ENCODE measurements at places on chromosomes 11 and 22.

DNA sequence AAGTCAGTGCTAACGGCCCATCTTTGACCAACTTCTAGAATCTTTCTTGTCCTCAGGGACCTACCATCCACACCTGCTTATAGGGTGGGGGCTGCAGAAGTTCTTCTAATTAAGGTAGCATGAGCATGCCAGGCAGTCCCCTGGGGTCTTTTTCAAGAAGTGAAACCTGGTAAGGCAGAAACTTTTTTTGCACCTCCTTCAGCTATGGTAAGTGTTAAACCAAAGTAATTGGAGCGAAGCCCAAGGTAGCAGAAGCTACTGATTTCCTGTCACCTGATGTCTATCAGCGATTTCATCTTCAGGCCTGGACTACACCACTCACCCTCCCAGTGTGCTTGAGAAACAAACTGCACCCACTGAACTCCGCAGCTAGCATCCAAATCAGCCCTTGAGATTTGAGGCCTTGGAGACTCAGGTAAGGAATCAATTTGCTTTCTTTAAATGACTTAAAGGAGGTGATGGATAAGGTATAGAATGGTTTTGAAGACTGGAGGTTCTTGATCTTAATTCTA is at the start of gene MS4A1:
Gene MS4A1, plus strand, starts transcription at position 317 of the 512 bp plus-strand sequence. CDS start 6,528 bp downstream, outside the sequence.
- no peak for DNase-seq

DNA sequence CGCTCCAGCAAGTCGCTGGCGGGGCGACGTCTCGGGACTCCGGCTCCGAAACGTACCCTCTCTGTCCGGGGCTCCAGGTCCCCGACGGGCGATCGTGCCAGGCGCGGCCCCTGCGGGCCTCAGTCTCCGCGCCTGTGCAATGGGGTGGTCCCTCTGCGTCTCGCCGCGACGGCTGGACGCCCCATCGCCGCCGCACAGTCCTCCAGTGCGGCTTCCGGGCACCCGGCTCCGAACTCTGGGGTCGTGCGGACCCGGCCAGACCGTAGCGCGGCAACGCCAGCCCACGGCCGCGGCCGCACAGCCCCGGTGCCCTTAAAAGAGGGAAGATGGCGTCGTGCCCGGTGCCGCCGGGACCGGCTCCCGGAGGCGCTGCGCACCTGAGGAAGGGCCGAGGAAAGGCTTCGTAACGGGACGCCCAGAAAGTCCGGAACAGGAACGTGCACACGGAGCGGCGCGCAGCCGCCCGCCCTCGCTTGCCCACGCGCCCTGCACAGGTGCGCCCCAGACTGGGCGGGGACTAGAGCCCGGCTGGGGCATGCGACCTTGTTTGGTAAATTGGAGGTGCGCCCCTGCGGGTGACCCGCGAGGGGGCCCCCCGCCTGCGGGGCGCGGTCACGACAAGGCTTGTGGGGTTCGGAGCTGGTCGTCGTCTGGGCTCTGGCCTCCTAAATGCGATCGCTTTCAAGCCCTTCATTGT is 525 bp downstream of the BIK start:
- DNase-seq, result no peak

DNA sequence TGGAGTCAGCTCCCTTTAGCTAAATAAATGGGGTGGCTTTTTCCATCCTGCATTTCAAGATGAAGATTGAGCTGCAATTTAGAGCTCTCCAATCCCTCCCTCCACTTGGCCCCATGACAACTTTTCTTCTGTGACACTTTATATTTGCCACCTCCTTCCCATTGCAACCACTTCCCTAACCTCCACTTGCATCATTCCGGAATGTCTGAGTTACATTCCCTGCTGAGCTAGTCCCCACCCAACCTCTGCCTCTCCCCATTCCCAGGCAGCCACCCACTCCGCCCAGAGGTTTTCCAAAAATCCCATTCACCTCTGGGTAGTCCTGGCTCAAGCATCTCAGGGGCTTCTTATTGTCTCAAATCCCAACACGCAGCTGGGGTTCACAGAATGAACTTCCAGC is 24.7 kb downstream of the PC start:
- DNase-seq, result no peak

DNA sequence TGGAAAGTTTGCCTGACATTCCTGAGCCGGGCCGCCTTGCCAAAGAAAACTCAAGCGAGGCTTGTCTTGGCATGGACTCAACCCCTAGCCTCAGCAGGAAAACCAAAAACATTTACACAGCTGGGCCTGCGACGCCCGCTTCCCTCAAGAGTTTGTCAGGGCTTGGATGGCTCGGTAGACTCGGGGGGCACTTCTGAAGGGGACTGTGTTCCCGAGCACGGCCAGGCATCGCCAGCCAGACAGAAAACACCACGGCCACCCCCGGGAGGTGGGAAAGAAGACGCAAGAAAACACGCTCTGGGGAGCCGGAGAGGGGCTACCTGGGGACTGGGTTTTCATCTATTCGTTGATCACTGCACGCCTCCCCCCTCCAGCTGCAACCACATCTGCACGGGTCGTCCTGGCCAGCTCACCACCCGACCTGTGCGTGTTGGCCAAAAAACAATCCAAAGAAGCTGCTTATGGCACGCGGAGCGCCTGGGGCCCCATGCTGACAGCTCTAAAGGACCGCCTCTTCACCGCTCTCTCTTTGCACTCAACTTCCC is 380.7 kb downstream of the MN1 start:
- peak; percentile 99 for DNase-seq

- no peak for DNase-seq
These were observed 107.2 kb upstream of the ANO1 start for GRCh38 chr11:69970785-69971535.

- DNase-seq, result no peak
These were observed 30.0 kb upstream of the ME3 start for GRCh38 chr11:86702220-86702983.

- DNase-seq, result no peak
These were observed 445.2 kb downstream of the NTM start for GRCh38 chr11:131815590-131815989.

DNA sequence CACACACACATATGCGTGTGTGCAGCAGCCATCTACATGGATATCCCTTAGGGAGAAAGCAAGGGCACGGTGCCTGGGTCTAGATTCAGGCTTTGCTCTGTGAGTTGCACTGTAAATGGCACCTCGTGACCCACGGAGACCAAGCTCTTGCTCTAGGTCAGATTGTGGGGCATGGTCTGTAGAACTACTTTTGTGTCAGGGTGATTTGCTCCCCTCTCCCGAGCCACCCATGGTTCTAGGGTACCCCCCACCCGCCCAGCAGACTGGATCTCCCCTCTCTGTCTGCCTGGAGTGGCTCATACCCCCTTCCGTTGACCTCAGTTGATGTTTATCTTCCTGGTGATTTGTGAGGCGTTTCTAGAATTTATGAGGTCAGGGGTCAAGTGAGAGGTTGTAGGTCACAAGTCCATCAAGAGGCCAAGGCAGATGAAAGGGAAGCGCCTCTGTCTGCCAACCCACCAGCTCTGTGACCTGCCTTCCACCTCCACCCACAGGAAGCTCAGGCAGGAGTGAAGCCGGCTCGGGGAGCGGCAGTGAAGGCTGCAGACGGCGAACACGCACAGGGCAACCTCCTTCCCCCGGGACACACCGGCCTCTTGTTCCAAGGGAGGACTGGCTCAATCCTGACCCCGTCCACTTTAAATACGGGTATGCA is 76.2 kb upstream of the TTLL12 start:
- no peak for DNase-seq

- no peak for DNase-seq
These were observed 151.7 kb downstream of the CEP164 start for GRCh38 chr11:117479372-117479771.

DNA sequence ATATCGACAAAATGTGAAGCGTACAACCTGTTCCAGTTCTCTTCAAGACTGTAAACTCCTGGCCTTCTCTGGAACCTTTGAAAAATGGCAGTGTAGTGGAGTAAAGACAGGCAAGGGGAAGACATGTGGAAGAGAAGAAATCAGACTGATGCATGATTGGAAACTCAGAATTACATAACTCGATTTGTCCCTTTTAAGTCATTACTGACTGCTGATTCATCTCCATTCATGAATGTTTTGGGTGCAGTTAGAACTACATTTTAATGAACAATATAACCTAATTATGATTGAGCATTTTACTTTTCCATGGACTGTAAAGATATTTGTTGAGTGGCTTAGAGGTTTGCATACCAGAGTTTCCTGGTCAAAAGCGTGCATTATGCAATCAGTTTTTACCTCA is 32.9 kb downstream of the FAT3 start:
- DNase-seq, result no peak

GRCh38 chr11:43459246-43459645 is 100.5 kb downstream of the TTC17 start:
- no peak for DNase-seq

- DNase-seq, result no peak
These were observed 112.7 kb downstream of the MORC2 start for GRCh38 chr22:30855677-30856518.

- no peak for DNase-seq
These were observed 457.1 kb upstream of the TENM4 start for GRCh38 chr11:79897896-79898295.

GRCh38 chr11:114304065-114304464 is 7.9 kb downstream of the NNMT start:
- no peak for DNase-seq

GRCh38 chr22:43447380-43447779 is 35.6 kb downstream of the MPPED1 start:
- no peak for DNase-seq

GRCh38 chr11:88175569-88176075 is 379 bp upstream of the RAB38 start:
- DNase-seq, result no peak

DNA sequence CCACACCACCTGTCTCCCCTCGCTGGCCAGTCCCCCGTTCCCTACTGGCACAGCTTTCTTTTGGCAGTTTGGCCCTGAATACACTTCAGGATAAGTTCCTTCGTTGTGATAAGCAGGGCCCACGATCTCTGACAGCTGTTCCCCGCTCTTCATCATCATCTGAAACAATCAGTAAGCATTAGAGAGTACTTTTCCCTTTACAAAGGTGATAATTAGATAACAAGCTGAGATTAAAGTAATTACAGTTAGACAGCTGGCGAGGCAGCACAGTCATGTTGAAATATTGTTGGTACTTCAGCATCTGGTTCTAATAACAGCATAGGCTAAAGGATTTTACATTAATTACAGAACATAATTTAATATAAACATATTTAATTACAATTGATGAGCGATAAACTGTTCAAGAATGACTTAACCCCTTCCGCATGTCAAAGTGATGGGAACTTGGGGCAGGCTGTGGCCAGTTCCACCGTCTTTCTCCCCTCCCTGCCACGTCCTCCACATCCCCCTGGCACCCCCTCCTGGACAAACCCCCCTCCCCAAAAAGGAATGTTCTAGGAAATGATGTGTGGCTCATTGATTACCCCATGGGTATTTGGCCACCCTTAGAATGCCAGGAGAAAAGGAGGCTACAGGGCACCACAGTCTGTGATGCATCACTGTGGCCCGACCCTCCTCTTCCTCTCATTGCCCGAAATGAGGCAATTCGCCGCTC is 134.9 kb downstream of the RCN1 start:
- no peak for DNase-seq
